ENCODE measurements at places on chromosomes 3 and 15.
A peak's percentile ranks its signal among the peaks of the same experiment; 100 is the strongest.

DNA sequence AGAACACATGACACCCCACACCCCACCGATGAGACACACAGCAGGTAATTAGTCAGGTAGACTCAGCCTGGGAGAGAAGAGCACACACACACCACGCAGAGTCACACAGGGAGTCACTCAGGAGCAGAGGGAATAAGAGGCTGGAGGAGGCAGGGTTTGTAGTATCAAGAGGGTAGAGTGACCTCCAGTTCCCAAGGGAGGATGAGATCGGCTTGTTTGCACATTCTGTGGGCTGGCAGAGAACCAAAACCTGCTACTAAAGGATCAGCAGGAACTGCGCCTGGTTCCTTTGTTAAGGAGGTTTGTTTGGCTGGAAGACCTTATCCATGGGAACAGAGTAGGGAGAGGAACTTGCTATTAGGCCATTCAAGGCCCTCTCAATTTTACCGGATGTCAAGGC lies 281.4 kb upstream of the SLCO3A1 start:
- no peak overlapping the region for H3K4me3 ChIP-seq
- H3K27me3 ChIP-seq, result no peaks in the 10 kb centered on the region
- DNase-seq, result no peak
- H3K27ac ChIP-seq, result no peak overlapping the region
- no peaks in the 10 kb centered on the region for H3K4me1 ChIP-seq
- H3K36me3 ChIP-seq, result no peaks in the 10 kb centered on the region

DNA sequence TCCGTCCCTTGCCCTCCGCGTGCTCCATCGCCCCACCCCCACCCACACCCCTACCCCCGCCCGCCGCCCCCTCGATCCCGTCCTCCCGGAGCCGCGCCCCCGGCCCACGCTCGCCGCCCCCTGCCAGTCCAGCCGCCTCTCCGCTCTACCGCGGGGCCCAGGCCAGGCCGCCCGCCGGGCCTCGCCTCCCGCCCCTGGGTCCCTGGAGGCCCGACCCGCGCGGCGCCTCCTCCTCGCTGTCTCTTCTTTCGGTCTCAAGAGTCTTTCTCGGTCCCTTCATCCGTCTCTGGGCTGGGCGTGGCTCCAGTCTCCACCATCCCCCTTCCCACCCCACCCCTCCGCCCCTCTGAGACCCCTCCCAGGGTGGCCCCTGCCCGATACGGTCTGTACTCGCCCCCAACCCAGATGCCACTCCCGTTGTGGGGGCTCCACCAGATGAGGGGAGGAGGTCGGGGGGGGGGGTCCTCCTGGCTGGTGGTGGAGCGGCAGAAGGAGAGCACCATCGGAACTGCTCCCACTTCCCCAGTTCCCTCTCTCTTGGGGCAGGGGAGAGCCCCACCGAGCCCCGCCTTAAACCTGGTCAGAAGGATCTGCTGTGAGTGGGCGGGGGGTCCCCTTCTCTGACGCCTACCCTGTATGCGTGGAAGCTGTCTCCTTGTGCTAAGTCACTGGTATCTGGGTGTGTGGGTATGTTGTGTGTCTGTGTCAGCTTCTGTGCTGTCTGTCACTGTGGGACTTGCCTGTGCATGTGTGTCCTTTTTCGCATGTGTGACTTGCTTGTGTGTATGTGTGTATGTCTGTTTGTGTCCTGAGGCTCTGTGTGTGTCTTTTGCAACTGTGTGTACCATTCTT lies 1.0 kb downstream of the PRKCD start:
- H3K27me3 ChIP-seq, result peaks cover 3% of the 10 kb centered on the region
- peak overlapping the region; percentile 75 for H3K4me3 ChIP-seq

DNA sequence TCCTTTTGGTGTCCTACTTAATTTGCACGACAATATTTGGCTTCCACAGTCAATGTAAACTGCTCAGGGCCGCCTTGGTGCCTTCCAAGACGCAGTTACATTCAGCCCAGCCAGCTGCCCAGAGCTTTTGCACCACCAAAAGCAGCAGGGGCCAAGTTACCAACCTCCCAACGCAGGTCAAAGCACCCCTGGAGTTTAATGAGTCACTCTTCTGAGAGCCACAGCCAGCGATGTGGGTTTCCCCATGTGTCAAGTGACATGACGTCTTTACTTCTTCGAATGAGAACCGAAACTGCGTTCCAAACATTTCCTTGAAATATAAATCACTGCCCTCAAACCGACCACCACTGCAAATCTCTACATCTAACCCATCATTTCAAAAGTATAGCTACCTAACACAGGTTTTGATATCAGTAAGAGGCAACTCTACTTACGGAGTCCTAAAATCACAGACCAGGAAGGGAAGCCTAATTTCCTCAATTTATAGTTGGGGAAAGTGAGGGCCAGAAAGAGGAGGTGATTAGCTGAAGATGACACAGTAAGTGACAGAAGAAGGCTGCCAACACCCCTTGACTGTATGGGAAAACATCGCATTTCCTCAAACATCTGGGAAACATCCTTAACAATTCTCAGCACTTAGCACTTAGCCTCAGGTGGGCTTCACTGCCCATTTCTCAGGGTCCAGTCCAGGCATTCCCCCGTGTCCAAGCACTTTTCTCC lies 24.5 kb downstream of the MB21D2 start:
- no peaks in the 10 kb centered on the region for H3K36me3 ChIP-seq
- H3K4me1 ChIP-seq, result peaks cover 8% of the 10 kb centered on the region
- peaks cover 3% of the 10 kb centered on the region for H3K27me3 ChIP-seq

DNA sequence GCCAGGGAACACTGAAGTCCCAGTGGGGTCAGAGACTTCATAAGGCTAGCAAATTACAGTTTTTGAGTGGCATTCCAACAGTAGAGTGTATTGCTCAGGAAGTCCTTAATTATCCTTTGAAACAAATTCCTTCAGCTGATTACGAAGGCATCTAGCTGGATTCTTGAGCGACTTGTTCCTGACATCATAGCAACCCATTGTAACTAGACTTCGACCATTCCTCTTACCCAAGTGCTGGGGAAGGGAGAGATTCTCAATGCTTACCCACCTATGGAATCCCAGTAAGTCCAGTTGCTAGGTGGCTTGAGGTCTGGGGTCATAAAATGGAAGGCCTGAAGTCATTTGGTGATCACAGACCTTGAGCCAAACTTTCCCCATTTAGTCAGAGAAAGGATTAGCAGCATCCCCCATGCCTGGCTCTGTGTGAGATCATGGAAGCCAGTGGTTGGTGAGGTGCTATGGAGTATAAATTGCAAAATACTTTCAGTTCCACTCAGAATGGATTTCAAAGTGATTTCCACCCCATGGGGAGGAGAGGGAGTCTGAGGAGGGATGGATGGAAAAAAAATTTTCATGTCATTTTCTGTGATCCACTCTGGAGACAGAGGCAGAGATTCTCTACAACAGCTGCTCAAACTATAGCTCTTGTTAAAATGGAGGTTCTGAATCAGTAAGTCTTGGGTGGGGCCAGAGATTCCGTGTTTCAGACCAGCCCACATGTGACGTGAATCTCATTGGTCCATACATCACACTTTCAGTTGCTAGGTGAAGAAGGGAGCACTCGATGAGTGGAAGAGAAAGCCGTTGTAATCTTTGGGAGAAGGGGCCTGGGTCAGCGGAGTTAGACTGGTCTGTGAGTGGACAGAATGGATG lies 45.7 kb downstream of the CD86 start:
- no peak overlapping the region for H3K4me3 ChIP-seq
- peak; percentile 14 for DNase-seq
- no peaks in the 10 kb centered on the region for H3K4me1 ChIP-seq
- H3K36me3 ChIP-seq, result no peaks in the 10 kb centered on the region
- H3K27me3 ChIP-seq, result no peaks in the 10 kb centered on the region

Measured in lung (tissue), 17 donors.